ENCODE measurements at places on chromosomes 1 and 21.

- DNase-seq, result no peak
These were observed 3.3 kb downstream of the PTPRC start for GRCh38 chr1:198641966-198642668.

GRCh38 chr1:32332290-32333079 lies 3.5 kb downstream of the MARCKSL1 start:
- DNase-seq, result no peak

- DNase-seq, result peak; percentile 20
These were observed 41.2 kb upstream of the CFAP298 start for GRCh38 chr21:32653326-32653901.

GRCh38 chr1:108646648-108647269 lies 14.1 kb downstream of the HENMT1 start:
- peak; percentile 61 for DNase-seq

DNA sequence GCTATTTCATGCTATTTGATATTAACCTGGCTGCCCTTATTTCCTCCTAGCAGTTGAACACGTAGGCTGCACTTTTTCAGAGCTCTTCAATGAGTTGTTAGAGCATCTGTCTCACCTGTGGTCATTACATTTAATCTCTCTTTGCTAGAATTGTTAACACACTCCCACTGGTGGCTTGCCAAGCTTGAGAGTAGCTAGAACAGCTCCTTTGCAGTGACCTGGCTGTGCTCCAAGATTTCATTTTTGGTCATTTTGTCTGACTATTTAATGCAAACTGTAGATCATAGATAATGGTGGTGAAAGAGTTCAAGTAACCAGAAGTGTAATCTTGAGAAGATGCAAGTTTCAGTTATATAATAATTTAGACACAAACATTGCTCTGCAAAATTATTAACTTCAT lies 105.6 kb downstream of the LRRC7 start:
- no peak for DNase-seq

DNA sequence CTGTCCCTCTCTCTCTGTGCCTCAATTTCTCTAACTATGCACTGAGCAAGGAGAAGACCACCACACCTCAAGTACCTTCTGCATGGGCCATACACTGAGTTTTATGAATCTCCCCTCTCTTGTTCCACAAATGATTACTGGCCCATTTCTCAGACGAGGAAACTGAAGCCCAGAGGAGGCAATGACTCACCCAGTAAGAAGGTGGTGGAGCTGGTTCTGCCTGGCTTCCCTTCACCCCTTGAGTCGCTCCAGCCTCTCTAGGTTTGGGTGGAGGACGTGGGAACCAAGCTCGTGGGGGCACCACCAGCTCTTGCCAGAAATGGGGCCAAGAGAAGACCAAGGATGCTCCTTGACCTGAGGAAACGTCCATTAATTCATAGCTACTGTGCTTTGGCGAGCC lies 21.3 kb upstream of the RUNX3 start:
- no peak for DNase-seq

- no peak for DNase-seq
These were observed 160.6 kb downstream of the HMCN1 start for GRCh38 chr1:185894791-185895190.
